Stimulated activated CD4-positive, alpha-beta T cell treated with anti-CD3 and anti-CD28 coated beads, Interleukin-12 subunit alpha, Interleukin-12 subunit beta, amount 100 ng/mL, for 24 hours (primary cell): ENCODE measurements at places on chromosomes 12 and 14.
A peak's percentile ranks its signal among the peaks of the same experiment; 100 is the strongest.

DNA sequence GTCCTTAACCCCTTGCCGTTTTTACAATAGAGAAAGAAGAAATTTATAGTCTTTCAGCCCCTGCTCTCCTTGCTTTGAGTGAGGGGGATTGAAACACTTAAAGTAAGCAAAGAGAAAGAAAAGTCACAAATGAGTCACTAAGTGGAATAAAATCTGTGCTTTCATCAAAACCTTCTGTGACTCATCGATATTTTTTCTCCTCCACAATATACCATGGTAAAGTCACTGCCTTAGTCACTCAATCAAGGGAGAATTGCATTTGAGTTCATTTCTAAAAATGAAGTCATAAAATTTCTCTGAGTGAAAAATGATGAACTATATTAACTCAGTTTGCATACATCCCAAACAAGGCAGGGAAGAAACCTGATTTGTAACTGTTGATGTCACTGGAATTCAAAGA lies 470.3 kb downstream of the FOXG1 start:
- DNase-seq, result no peak

GRCh38 chr14:73753887-73754795 lies 40.0 kb upstream of the PNMA1 start:
- peak; percentile 45 for DNase-seq

DNA sequence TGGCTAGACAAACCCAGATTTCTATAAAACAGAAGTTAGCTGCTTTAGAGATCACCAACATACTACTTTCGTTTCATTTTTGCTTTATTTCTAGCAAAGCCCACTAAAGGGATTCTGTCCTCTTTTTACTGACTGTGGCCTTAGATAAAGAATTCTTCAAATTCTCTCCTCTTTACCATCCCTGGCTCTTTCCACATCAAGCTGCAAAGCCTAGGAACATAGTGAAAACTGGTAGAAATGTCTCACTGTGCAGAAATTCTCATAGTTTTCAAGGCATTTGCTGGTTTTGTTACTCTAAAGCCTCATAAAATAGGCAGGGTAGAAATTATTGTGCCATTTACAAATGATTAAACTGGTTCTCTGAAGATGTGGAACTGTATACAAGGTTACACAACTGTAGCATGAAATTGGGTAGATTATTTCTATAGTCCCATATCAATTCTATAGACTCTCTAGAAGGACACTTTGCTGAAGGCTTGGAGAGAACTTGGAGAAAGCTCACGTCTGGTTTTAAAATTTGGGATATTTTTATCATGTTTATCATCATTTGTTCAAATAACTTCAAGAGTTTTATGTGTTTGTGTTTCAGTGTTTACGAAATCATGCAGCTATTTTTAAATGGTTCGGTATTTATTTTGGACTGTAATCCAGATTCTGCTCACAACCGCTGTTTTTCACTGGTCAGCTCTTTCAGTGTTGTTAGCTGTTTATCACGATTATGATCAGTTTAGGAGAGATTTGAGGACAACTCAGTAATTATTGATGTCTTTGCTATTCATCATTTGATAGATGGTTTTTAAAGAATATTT lies 36.7 kb upstream of the CSRP2 start:
- no peak for DNase-seq

DNA sequence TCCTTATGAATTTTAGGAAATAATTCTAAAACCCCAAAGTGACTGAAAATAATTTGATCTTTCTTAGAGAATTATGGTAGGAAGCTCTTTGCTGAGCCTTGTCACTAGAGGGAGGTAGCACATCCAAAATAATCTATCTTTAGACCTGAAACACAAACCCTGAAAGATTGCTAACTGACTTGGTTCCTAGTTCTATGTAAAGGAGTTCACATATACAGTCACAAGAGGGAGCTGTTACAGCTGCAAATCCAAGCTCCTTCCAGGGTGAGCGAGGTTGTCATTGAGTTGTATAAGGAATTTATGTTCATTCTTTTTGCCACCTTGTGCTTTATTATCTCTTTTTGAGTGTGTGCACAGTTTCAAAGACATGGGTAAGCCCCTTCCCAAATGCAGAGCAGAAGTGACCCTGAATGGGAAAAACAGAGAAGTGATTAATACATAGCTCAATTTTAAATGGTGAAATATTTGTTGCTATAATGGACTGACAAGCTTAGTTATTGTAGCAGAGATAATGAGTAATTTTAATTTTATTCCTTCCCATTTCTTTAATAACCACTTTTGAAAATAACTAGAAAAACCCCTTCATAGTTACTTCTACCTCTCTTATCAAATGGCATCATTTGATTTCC lies 387.9 kb downstream of the DAD1 start:
- no peak for DNase-seq

DNA sequence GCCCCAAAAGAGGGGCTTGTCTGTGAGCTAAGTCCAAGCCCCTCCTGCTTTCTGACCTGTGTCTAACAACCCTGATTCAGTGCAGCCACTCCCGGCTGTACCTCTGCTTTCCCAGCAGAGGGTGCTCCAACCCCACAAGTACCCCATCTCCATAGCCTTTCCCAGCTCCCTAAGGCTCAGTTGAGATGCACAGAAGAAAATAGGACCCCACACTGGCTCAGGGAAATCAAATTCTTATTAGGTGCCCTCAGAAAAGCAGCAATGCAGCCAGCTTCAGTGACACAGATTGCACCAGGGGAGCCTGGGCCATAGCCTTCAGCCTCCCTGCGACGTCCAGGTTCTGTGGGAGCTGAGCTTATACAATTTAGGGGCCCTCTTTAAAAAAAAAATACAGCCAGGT lies 49.9 kb downstream of the LRRC74A start:
- peak; percentile 11 for DNase-seq

GRCh38 chr12:73421832-73422231 lies 1115.8 kb upstream of the ATXN7L3B start:
- no peak for DNase-seq

DNA sequence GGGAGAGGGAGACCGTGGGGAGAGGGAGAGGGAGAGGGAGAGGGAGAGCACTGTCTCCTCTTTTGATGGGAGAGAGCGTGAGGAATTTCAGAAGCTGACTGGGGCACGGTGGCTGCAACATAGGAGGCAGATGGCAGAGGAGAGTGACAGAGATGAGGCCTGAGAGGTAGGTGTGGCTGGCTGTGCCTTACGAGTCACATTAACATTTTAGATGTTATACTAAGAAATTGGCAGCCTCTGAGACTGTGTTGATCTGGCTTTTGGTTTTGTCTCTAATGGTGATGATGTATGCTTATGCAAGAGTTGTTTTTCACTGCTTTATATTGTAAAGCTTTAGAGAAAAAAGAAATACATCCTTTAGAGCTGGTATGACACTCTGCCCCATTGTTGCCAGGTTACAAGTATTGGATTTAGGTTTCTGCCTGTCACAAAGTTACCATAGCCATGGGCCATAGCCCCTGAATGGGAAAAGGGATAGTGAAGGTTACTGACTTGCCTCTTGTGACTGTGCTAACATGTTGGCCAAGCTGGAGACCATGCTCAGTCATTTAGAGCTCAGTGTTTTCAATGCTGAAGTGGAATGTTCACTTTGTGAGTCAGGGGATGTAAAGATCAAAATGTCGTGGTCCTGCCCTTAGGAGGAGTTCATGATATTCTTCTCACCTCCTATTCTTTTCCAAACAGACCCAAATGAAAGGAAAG lies 186.2 kb downstream of the SYNE2 start:
- no peak for DNase-seq

DNA sequence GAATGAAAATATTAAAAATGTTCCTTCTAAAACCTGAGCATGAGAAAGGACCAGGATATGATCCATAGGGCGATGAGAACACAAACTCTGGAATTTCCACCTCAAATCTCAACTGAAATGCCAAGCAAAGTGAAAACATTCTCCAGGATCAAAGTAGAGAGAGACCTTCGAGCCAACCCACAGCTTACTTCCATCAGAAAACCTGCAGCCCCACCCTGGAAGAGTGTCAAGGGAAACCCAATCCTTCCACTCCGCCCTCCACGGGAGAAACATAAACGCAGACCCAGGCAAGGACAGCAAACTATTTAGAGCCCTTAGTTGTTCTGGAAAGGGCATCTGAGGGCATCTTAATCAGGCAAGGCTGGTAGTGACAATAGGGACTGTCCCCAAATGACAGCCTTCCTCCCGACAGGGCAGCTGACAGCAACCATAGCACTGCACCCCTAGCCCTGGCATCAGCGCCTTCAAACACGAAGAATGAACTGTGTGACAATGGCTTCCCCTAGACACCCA lies 21.8 kb downstream of the SLC15A4 start:
- DNase-seq, result no peak
